ENCODE measurements at places on chromosomes 5 and 9.

GRCh38 chr5:37187465-37187977 lies 61.7 kb downstream of the CPLANE1 start:
- DNase-seq = no peak

DNA sequence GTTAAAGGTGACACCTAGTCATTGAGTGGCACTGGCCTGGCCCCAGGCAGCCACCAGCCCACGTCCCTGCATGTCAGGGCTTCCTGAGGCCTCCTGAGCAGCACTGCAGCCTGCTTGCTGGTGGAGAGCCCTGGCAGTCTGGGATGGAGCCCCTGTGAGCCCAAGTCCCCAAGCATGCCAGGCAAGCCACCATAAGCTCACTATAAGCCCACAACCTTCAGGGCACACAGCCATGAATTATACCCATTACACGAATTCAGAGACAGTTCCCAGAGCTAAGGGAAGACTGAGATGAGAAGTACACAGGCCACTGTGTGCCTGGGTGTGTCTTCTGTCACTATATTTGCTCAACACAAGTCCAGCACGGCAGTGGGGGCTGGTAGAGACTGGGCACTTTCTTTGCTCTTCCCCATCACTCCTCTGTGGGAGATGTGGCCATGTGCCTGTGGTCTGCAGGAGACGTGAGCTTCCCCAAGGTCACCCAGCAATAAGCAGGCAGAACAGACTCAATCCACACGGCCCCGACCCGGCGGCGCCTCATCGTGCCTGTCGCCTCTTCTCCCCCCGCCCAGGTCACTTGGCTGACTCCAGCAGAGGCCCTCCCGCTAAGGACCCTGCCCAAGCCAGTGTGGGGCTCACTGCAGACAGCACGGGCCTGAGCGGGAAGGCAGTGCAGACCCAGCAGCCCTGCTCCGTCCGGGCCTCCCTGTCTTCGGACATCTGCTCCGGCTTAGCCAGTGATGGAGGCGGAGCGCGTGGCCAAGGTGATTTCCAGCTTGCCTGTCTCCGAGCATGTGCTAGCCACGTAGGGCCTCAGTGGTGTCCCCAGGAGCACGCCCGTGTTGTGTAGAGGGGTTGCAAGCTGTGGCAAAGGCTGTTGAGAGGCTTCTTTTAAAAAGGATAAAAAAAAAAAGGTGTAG lies 114.8 kb downstream of the WNK2 start:
- no peak for DNase-seq

GRCh38 chr5:34685485-34686165 lies 29.5 kb downstream of the RAI14 start:
- no peak for DNase-seq

- DNase-seq = no peak
Observed at GRCh38 chr5:27129926-27130325, 91.5 kb upstream of the CDH9 start.

- no peak for DNase-seq
Observed at GRCh38 chr5:135934939-135935338, 19.8 kb downstream of the LECT2 start.

GRCh38 chr9:93702261-93702660 lies 125.9 kb downstream of the PHF2 start:
- DNase-seq = no peak

DNA sequence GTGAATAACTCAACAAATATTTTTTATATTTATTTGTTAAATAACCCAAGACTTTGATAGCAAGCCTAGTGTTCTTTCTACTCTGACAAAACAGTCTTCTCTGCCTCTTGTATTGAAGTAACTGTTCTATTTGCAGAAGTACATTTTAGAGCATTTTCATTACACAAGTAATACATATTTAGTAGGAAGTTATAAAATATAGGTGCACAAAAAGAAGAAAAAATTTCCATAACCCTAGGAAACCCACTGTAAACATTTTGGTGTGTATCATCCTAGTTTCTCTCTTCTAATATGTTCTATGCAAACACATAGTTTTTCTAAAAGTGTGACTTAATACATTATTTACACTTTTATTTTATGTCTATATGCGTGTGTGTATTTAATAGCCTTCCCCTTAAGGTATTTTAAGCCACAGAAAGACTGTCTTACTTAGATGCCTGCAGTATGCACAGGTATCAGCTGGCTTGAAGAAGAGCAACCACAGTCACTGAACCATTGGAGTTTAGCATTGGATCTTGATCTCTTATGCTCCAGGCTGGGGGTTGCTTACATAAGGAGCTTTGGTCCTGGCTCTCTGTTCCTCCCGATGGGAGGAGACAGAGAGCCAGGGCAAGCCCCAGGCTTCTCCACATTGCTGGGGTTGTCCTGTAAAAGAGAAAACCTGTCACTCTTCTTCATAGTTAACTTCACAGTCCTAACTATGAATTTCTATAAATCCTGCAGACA lies 3.8 kb downstream of the SELENOP start:
- DNase-seq = no peak

DNA sequence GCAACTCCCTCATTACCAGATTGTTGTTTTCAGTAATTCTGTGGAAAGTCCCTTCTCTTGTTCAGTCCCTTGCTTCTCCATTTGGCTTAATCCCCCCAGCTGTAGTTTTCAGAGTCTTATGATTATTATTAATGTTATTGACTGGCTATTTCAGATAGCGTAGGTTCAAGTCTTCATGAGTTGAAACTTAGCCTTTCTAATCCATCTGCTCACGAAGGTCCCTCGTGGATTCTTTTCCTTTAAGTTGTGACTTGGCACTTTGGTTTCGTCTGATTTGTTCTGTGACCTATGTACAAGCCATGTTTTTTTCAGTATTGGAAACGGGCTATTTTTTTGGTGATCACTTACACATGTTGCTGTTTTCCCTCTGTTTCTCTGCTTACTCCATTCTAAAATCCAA lies 260.3 kb downstream of the TMEM167A start:
- no peak for DNase-seq

GRCh38 chr5:123868267-123868666 lies 356.3 kb downstream of the CSNK1G3 start:
- DNase-seq = no peak

Measured in HS-27A (cell line).